ENCODE measurements at places on chromosomes 2 and 18.

- no peak for DNase-seq
Measured at GRCh38 chr2:5285872-5286769, 406.1 kb upstream of the SOX11 start.

- DNase-seq: no peak
Measured at GRCh38 chr2:45696708-45697107, 45.2 kb downstream of the PRKCE start.

DNA sequence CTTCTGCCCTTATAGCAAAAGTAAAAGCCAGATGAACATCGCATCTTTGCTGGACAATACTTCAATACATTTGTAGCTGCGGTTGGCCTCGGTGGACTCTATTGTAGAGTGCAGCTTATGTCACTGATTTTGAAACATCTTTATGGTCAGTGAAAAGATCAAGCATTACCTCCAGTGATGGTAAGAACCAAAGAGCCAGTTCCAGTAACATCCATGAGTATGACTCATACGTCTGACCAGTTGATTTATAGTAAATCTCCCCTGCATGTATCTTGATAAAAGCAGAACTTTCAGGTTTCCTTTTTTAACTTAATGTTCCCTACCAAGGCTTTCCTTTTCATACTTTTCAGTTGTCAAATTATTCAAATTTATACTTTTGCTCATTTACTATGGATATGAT lies 119.2 kb upstream of the HNRNPA3 start:
- no peak for DNase-seq

GRCh38 chr2:224894356-224894755 lies 147.9 kb downstream of the DOCK10 start:
- DNase-seq: no peak

DNA sequence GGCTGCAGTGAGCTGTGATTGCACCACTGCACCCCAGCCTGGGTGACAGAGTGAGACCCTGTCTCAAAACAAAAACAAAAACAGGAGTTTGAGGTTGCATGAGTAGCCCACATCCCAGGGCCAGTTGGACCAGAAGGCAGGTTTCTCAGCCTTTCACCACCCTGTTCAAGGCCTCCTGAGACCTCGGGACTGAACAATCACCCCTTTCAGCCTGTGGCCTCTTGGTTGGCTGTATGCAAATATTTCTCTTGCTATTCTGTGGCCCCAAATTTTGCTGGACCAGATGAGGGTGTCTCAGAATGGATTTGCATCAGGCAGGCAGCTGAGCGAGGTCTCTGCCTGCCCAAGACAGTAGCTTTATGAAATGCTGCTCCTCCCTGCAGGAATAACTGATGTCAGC lies 56.9 kb downstream of the DPYSL5 start:
- DNase-seq: no peak

GRCh38 chr2:233026198-233026813 lies 6.2 kb upstream of the NEU2 start:
- no peak for DNase-seq
